NCI-H226 (cell line): ENCODE measurements at places on chromosomes 2 and 18.

- no peak for DNase-seq
Measured at GRCh38 chr2:104919127-104919526, 65.2 kb downstream of the POU3F3 start.

- no peak for DNase-seq
Measured at GRCh38 chr2:225891771-225892170, 492.3 kb downstream of the NYAP2 start.

DNA sequence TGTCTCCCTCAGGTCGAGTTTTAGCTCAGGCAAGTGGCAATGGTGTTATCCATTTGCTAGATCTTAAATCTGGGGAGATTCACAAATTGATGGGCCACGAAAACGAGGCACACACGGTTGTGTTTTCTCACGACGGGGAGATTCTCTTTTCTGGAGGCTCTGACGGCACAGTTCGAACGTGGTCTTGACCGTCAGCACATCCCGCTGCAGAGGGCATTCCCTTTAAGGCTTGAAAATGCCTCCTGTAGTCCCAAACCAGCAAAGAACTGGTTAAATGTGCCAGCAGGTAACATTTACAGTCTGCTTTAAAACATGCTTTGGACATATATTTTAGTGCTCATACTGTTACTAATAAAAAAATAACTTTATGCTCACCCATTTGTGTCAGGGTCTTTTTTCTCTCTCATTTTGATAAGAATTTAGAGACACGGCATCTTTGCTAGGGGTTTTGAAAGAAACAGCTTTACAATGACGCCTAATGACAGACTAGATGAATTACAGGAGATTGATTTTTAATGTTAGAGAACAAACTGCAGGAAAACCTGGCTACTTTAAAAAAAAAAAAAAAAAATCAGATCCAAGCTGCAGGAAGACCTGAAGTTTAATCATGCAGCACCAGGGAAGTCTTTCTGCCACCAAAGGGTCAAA, 602 bp upstream of the VWC2L start:
- no peak for DNase-seq

DNA sequence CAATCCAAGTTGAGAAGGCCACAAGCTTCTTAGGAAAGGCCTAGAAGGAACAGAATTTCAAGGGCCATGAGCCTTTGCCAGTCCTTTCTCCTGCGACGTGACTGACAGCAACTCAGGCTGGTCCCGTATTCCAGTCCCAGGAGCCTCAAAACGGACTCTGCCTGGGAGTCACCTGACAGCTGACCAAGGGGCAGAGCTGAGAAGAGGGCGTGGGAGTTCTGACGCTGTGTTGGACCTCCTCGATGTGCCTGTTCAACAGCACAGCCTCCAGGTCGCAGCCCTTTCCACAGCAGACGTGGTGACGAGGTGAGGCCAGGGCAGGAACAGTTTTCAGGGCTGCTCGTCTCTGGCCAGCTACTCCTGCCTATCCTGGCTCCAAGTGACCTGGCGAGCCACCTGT, 37.6 kb downstream of the CENPO start:
- no peak for DNase-seq

- DNase-seq: no peak
Measured at GRCh38 chr18:34219651-34220050, 5.1 kb downstream of the NOL4 start.

GRCh38 chr2:65220432-65221131, 7.0 kb upstream of the ACTR2 start:
- no peak for DNase-seq

- DNase-seq: no peak
Measured at GRCh38 chr2:164510895-164511294, 110.4 kb downstream of the GRB14 start.

DNA sequence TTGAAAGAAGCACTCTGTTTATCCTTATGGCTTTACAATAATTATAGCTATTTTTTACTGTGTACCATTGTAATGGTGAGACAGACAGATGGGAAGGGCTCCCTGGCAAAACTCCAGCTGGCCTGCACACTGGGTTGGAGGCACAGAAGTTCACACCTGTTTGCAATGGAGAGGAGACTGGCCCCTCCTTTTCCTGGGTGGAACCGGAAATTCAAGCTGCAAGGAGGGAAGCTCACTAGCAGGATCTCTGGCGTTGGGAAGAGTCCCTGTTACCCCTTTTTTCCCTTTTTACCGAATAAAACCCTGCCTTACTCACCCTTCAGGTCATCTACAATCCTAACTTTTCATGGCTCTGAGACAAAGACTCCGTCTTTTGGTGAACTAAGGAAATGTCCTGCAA, 100.3 kb upstream of the TFPI start:
- no peak for DNase-seq

GRCh38 chr18:12287684-12288402, 20.2 kb upstream of the TUBB6 start:
- peak; percentile 90 for DNase-seq

DNA sequence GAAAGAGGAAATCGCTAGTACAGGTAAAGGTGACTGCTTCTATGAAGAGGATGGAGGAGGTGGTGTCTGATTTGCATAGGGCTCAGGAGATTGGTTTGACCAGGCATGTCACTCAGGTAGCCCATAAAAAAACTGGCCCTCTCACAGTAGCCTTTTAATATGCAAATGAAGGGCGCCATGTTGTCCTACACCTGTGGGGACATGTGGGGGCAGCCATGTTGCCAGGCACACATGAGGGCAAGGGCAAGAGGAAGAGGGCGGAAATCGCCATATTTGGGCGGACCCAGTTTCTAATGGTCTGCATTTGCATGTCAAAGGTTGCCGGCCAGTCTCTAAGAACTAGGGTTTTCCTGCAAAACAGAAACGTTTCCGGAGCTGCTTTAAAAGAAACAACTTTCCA, 1330.6 kb downstream of the DSC3 start:
- no peak for DNase-seq

DNA sequence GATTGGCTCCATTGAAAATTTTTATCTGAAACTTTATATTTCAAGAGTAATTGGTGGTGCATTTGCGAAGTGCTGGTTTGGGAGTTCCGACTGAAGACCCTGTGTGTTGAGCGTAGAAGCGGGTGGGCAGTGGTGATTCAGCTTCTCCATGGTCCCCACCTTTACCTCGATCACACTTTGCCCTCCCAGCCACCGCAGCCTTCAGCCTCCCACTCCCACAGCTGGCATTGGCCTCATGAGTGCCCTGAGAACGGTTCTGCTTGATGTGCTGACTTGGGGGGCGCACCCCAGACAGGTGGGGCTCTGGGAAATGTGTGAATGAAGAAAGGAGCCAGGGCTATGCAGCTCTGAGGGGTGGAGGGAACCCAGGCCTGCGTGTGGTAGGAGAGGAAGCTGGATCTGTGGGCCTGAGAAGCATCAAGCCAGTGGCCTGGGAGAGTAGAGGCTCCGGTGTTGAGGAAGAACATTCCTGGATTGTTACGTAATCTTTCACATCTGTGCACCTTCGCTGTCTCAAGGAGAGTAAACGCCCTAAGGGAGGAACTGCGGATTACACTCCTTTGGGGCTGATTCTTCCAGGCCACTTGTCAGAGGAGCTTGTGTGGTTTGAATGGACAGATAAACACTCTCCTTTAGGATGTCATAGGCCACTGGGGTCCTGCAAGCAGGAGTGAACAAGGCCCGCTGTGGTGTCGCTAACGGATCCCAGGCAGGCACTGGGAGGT, 83.8 kb downstream of the NPAS2 start:
- DNase-seq: peak; percentile 91

GRCh38 chr2:25251071-25251421, 82.7 kb upstream of the POMC start:
- no peak for DNase-seq

DNA sequence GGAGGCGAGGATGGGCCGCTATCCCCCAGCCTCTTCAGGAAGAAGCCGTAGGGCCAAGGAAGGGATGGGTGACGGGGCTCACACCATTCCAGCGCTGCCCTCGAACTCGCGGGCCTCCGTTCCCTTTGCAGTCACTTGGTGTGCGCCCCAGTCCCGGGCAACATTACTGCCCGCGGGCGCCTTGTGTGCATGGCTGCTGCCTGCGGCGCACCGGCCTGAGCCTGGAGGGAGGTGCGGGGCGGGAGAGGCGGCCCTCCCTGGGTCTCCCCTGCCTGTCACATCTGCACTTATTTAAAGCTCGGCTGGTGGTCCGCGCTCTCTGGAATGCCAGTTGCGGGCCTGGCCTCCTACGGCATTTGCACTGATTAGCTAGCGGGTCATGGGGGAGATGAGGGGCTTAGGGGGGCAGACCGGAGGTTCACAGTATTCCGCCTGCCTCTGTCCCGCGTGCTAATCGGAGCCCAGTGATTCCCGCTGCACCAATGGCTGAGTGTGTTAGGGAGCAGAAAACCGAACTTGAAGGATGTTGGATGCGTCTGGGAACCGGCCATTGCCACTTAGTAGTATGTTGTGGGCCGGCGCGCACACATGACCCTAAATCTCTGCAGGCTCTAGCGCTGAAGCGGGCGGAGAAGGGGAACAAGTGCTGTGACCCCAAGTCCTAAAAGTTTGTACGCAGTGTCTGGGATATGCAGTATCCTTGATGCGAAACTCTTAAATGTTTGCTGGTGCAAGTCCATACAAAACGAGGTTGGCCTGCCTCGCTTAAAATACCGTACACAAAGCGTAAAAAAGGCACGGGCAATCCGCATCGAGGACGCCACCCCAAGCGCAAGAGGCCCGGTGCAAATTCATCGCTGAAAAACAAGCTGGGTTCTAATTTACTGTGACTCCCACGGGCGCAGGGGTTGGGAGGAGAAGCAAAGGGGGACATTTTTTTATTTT, 161.2 kb upstream of the SIX2 start:
- no peak for DNase-seq

GRCh38 chr2:24354957-24355356, 5.4 kb downstream of the ITSN2 start:
- no peak for DNase-seq

GRCh38 chr2:113875135-113875534, 14.8 kb upstream of the ACTR3 start:
- no peak for DNase-seq

- no peak for DNase-seq
Measured at GRCh38 chr2:230324503-230324902, 2.5 kb upstream of the SP140L start.

DNA sequence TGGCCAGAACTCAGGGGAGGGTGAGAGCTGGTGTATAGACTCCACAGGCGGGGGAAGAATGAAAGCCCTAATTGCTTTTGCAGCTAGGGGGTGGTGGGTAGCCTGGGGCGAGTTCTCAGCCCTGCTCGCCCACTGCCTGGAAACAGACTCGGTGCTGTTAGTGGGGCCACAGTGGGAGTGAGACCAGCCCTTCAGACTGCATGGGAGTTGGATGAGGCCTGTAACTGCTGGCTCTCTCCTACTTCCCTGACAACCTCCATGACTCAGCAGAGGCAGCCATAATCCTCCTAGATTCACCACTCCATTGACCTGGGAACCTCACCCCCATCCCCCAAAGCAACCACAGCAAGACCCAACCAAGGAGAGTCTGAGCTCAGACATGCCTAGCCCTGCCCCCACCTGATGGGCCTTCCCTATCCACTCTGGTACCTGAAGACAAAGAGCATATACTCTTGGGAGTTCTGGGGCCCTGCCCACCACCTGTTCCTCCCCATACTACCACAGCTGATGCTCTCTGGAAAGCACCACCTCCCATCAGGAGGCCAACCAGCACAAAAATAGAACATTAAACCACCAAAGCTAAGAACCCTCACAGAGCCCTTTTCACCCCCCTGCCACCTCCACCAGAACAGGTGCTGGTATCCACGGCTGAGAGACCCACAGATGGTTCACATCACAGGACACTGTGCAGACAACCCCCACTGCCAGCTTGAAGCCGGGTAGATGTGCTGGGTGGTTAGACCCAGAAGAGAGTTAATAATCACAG, 226.3 kb downstream of the EIPR1 start:
- DNase-seq: no peak

DNA sequence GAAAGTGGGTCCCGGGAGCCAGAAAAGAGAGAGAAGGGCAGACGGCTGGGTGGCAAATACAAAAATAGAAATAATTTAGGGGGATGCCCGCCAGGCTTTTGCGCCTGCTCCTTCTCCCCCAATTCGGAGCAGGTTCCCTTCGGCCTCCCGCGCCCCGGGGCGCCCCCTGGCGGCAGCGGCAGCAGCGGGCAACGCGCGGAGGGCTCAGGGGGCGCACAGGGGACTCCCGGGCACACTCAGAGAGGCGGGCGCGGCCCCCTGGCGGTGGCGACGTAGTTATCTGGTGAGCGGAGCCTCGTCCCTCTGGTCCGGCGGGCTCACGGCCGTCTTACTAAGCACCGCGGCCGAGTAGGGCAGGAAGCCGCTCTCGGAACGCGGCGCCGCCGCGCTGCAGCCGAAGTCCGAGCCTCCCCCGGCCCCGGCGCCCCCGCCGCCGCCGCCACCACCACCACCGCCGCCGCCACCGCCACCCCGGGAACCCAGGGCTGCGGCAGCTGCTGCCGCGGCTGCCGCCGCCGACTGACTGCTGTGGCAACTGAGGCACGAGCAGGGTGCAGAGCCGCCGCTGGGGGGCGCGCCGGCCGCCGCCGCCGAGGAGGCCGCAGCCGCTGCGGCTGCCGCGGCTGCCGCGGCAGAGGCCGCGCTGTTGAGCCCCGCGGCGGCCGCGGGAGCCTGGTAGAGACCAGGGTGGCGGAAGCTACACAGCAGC, 3.8 kb downstream of the EVX2 start:
- no peak for DNase-seq

GRCh38 chr18:74862094-74862493, 264.4 kb downstream of the ZNF407 start:
- no peak for DNase-seq

DNA sequence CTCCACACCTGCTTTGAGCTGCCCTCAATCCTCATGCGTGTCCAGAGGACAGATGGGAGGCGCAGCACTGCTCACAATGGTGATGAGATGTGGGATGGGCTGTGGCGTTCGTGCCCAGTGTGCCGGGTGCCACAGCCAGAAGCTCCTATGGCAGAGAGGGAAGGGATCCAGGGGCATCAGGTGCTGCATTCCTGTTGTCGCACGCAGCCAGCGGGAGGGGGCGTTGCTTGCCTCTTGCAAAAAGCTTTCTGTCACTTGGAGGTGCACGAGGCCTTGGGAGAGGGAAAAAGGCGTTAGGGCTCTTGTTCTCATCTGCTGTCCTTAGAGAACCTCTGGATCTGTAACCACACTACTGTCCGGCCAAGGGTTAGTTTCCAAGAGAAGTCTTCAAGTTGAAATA, 29.2 kb upstream of the ALLC start:
- DNase-seq: no peak

- peak; percentile 90 for DNase-seq
Measured at GRCh38 chr2:120818441-120818920, 82.8 kb downstream of the GLI2 start.

- DNase-seq: no peak
Measured at GRCh38 chr2:69693059-69693774, 48.7 kb upstream of the ANXA4 start.

- no peak for DNase-seq
Measured at GRCh38 chr18:12317664-12318333, 9.8 kb downstream of the TUBB6 start.

GRCh38 chr2:238285653-238286082, 2.7 kb downstream of the PER2 start:
- no peak for DNase-seq
